ENCODE measurements at places on chromosomes 11 and 22.

DNA sequence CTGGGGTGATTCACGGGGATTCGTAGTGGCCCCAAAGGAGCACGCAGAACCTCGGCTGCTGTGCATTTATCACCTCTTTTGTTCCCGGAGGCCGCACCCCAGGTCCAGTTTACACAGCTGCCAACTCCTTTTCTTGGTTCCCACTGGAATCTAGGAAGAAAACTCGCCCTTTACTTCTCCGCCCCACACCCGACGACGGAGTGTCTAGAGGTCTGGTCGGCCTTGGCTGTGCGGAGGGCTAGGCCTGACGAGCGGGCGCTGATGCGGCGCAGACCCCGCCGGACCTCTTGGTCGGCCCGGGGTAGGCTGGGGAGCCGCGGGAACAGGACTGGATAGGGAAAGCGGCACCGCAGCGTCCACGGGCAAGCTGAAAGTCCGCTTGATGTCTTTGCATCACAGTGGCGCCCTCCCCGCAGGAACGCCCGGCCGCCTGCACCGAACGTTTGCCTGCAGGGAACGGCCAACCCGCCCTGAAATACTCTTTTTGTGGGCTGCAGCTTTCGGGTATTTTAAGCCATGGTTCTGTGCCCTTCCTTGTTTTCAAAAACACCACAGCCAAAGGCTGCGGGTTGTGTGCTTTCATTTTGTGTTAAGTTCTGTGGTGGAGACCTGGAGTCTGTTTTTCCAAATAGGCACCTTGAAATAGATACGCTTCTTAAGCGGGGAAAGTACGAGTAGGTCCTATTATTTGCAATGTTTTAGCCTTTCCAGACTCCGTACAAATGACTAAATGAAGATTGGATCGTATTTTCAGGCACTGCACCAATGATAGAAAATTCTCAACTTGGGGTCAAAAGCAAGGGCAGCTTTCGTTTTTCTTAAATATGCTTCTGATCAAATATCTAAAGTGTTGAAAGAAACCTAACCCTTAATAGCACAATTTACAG is 829 bp upstream of the ZBED5 start:
- peak; percentile 65 for DNase-seq

DNA sequence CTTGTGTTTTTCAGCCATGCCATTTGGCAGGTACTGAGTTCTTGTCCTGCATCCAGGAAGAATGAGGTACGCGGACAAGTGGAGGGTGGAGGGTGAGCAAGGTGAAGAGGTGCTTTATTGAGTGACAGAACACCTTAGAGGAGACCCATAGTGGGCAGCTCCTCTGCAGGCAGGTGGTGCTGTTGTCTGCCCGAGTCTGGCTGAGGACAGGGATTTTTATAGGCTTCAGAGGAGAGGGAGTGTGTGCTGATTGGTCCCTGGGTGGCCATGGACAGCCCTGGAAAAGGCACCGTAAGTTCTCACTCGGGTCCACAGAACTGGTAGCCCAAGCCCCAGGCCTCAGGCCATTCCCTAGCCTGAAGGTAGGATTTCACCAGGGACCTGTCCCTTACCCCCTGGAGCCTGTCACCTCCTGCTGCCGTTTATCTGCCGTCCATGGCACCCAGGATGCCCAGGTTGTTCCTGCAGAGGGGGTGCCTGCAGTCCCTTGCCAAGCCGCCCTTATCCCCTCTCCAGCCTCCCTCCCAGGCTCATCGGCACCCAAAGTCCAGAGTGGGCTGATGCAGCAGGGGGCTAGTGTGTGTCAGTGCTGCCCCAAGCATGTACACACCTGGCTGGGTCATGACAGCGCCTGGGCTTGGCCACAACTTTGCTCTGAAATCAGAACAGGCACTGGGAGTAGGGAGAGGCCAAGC is 213.6 kb downstream of the LRRC4C start:
- DNase-seq: no peak

DNA sequence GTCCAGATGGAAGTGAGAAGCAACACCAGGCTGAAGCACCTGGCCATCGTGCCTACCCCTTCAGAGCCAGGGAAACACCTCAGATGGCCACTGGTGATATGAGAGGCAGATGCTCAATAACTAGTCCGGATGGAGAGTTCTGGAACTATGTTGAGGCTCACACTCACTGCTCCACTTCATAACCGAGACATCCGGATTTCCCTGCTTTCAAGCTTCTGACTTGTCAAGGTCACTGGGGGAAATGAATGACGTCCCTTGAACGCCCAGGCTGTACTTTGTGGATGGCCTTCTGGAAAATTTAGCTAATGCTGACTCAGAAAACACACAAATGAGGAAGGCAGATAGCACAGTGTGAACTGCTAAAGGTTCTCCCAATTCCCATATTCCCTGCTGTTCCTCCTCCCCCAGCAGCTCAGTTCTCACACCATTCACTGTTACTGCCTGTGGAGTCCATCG is at the start of gene LYVE1:
LYVE1 (minus strand) TSS at position 180 of the 456 bp plus-strand sequence; CDS start at position 47, 133 bp downstream.
- DNase-seq: no peak

DNA sequence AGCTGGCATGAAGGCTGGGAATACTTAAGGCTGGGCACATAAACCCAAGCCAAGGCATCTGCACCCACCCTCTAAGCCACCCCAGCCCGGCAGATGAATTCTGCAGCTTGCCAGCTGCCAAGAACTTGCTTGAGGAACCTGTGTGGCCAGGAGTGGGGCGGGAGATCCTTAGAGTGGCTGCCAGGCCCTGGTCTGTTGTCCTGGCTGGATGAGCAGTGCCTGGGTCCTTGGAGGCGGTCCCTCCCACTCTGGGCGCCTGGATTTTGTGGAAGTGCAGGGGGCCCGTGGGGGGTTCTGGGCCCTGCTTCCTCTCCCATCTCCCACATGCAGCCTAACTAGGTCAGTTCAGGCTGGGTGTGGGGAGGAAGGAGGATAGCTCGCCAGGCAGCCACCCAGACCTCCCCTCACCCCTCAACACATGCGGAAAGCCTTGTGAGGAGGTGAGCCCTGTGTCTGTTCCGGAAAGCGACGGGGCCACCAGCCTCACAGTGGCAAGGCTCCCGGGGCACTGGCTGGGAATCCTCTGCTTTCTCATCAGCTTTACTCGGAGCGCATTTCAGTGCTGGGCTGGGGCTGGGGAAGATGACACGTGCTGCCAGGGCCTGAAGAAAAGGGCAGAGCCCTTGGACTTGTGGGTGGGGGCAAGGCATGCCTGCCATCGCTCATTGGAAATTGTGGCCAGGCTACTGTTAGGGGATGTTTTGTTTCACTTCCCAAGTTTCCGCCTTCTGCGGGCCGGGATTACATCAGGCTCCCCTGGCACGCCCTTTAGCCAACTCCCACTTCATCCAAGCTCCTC is 8.4 kb downstream of the DAGLA start:
- DNase-seq: no peak

- no peak for DNase-seq
These were observed 158.8 kb downstream of the MPPED1 start for GRCh38 chr22:43570531-43571165.

DNA sequence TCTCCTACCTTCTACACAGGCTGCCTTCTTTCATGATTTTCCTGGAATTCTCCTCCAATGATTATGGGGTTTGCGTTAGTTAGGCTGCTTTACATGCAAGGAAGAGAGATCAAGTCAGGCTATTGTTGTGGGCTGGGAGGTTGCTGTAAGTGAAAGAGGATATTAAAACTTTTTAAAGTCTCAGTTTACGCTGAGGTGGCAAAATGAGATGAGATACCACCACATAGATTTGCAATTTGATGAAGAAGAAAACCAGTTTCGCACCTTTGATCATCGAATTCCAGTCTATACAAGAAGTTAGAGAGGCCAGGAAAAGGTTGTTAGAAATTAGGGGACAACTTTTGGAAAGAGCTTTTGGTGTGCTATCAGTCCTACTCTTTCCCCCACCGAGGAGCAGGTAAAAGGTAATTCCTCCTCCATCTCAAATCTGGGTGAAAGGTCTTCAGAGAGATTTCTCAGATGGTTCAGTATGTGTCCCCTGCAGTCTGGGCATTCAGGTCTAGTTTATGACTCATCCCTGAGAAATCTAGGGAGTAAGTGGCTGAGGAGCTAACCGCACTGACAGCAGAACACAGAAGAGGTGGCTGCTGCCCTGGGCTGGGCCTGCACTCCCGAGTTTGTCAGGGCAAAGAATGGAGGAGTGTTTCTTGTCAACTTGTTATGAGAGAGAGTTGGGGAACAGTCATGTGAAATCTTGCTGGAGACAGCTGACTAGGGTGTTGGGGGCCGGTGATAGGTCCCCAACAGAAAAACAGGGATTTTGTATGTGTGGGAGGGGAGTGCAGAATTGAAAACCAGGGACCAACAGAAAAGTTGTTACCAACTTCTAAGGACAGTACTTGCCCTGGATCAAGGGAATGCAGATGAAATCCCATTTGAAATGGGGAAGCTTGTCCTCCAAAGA is 34.7 kb downstream of the CCDC83 start:
- DNase-seq: no peak

- DNase-seq: no peak
These were observed 393.9 kb downstream of the GUCY1A2 start for GRCh38 chr11:106624377-106624776.

GRCh38 chr11:112382561-112382960 is 121.9 kb upstream of the PLET1 start:
- DNase-seq: no peak

DNA sequence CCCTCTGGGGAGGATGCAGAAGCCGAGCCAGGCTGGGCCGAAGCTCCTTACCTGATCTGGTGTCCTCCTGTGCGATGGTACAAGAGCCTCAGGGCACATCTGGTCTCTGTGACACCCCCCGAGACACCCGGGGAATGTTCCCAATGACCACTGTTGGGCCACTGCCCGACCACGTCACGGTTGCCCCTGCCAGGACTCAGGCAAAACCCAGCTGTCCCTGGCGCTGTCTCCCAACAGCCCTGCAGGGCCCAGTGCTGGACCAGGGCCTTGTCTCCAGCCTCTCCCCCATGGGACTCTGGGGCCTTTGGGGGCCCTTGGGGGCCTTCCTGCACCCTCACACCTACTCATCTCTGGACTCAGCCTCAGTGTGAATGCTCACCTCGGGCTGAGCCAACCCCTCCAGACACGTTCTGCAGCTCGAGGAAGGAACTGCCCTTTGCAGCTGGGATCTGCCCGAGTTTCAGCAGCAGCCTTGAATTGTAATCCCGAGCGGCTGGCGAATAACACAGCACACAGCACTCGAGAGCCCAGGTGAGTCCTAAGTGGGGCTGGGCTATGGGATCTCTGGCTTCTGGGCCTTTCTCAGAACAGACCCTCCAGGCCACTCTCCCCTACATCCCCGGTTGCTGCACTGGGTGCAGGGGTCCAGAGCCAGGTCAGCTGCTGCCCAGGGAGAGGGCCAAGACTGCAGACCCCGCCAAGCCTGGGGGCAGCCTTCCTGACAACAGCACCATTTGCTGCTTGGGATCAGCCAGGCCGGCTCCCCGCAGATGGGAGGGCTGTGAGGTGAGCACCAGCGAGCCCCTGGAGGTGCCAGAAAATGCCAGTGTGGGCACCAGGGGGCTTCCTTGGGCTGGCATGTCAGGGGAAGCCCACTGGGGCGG is 39.8 kb downstream of the RTN4R start:
- no peak for DNase-seq

DNA sequence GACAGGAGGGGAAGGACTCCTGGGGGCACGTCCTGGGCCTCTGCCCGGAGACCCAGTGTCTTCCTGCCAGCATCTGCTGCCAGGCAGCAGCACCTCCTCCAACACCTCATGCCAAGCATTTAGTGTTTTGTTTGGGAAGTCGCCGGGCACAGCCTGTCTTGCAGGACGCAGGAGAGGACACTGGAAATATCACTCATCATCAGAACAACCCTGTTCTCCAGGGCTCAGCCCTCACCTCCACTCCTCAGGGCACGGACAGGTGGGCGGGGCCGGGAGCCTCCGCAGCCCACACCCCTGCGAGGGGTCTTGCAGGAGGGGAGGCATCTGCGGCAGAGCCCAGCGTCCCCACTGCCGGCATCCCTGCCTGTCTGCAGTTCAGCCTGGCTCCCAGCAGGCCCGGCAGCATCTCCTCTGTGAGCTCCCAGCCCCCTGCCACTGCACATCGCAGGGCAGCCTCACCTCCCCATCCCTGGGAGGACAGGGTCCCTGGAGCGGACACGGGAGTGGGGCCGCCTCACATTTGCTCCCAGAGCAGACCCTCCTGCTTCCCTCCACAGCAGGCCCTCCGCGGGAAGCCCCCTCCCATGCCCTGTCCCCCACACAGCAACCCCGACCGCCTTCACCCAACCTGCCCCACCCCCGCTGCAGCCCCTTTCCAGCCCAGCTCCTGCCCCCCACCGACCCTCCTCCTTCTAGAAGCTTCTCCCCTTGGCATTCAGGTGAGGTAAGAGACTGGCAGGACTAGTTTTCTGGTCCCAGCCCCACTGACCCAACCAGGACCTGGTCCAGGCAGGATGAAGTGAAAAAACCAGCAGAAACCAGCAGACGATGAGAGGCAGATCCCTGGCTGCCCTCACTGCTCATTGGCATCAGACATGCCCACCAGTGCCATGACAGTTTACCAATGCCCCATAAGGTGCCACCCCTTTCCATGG is 72.7 kb downstream of the BRD1 start:
- DNase-seq: peak; percentile 37

DNA sequence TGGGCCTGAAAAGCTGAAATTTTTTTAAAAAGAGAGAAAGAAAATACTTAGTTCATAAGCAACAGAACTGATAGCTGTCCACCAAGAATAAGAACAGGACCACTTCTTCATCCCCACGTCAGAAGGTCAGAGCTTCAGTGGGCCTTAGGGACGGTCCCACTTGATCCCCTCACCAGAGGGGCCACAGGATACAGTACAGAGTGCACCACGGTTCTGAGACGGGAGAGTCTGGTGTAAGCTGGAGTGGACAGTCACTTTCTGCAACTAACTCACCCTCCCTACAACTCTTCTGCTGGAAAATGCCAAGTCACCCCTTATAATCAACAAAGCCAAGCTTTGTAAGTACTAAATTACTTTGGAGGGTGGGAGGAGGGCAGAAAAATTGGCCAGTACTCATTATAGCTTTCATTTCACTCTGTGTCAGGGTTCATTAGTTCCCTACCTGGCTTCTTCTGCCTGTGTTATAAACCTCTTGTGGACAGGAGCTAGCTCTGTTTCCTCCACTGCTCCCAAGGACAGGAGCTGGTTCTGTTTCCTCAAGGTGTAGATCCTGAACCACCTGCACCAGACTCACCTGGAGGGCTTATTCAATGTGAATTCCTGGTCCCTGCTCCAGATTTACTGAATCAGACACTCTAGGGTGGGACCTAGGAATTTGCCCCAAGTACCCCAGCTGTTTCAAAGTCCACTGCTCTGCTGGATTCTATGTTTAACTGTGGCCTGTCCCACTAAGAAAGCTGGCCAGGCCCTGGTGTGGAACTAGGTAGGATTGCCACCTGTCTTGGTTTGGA is 39.6 kb downstream of the SCGB1A1 start:
- no peak for DNase-seq

DNA sequence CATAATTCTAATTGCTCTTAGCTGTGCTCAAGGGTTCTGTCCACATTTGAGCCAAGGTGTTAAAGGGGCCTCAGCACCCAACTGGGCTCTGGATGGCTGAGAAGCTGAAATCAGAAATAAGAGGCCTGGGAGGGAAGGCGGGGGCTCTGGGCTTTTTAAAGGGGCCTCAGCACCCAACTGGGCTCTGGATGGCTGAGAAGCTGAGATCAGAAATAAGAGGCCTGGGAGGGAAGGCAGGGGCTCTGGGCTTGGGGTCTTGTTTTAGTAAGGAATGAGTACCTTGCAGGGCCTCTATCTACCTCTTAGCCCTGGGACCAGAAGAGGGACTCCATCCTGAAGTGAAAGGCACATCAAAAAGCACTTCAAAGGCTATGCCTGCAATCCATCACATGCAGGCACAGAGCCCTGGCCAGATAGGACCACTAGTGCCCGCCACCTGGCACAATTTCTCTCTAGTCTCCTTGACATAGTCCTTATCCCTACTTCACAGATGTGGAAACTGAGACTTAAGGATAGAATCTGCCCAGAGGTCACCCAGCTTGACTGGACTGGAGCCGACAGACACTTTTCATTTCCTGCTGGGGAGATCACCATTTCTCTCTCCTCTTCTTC is 35.6 kb downstream of the DKK3 start:
- peak; percentile 16 for DNase-seq

- peak; percentile 96 for DNase-seq
These were observed 12.7 kb upstream of the IL2RB start for GRCh38 chr22:37162221-37163095.
